ENCODE measurements at places on chromosomes 5 and 9.

GRCh38 chr9:124660341-124660801 is 110.7 kb downstream of the NR6A1 start:
- peak; percentile 62 for DNase-seq

DNA sequence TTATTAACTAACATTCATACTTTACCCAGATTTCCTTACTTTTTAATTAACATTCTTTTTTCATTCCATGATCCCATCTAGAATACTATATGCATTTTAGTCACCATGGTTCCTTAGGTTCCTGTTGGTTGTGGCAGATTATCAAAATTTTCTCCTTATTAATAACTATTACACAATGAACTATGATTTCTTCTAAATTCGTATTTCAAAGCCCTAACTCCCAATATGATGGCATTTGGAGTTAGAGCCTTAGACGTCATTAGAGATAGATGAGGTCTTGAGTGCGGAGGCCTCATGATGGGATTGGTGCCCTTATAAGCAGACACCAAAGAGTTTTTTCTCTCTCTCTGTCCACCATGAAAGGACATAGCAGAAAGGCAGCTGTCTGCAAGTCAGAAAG is 485.4 kb downstream of the TLR4 start:
- no peak for DNase-seq

DNA sequence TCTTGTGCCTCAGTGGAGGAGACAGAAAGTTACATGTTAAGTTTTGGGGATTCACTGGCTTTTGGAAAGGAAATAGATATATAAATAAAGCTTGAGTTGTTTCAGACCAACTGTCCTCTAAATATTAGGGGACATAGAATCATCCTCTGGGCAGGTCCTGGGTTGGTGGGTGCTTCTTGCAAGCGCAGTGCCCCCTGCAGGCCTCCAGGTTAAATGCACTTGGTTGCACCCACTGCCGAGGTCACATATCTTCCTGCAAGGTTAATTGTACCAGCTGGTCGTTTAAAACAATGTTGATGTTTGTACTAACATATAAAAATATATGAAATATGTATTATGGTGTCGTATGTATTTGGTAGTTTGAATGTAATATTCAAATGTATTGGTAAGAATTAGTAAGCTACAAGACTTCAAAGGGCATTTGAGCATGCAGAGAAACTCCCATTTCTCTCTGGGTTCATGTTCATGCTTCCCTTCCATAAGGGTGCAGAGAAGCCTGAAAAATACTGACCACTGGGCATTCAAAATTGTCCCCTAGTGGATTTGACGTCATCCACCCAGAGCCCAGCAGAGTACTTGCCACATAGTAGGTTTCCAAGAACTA is 87.0 kb downstream of the ZNF618 start:
- peak; percentile 53 for DNase-seq

GRCh38 chr5:1293416-1294205 is 1.3 kb downstream of the TERT start:
- DNase-seq, result no peak

GRCh38 chr5:177429248-177430040 is 3.0 kb downstream of the GRK6 start:
- DNase-seq, result no peak

DNA sequence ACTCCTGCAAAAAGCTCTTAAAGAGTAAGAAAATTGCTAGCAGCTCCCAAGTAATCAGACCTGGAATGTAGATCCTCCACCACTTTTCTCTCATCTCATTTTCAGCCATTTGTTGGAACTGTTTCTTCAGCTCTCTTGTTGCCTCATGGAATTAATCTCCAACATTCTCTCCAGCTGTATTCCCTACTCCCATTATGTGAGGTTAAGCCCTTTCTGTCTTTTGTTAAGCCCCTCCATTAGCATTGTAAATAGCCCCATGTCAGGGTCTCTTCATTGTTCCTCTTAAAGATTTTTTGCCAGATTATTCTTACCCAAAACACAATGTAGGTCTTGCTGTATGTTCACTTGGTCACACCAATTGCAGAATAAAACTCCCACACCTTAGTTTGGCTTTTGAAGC is 119.8 kb downstream of the PLPPR1 start:
- no peak for DNase-seq

GRCh38 chr5:64746446-64746845 is 22.0 kb downstream of the SREK1IP1 start:
- no peak for DNase-seq

DNA sequence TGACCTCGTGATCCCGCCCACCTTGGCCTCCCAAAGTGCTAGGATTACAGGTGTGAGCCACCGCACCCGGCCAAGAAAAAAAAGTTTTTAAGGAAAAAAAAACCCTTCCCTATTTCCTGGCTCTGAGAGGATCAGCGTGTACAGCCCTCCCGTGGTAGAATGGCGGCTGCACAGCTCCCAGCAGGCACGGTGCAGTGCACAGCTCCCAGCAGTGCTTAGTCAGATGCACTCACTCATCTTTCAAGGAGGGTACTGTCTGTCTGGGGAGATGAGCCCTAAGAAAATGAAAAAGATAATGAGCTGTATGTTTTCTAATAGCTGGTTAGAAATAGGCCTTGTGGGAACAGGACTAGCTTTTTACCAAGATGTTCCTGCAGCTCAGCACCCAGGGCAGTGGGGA is 36.7 kb upstream of the SLC2A8 start:
- no peak for DNase-seq

DNA sequence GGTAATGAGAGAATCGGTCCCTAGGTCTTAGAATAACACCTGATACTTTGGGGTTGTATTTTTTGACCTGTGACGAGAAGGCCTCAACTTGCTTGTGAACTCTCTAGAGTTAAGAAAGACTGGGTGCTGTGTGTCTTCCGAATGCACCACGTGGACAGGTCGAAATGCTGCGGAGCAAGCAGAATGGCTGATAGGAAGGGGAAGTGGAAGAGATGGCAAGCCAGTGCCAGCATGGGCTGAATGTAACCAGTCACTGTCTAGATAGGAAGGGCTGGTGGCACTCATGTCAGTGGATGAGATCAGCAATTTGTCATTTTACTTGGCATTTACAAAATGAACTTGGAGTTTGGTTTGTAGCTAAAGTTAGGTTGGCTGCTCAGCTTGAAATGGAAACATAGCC is 5.6 kb downstream of the OTULINL start:
- DNase-seq, result no peak

DNA sequence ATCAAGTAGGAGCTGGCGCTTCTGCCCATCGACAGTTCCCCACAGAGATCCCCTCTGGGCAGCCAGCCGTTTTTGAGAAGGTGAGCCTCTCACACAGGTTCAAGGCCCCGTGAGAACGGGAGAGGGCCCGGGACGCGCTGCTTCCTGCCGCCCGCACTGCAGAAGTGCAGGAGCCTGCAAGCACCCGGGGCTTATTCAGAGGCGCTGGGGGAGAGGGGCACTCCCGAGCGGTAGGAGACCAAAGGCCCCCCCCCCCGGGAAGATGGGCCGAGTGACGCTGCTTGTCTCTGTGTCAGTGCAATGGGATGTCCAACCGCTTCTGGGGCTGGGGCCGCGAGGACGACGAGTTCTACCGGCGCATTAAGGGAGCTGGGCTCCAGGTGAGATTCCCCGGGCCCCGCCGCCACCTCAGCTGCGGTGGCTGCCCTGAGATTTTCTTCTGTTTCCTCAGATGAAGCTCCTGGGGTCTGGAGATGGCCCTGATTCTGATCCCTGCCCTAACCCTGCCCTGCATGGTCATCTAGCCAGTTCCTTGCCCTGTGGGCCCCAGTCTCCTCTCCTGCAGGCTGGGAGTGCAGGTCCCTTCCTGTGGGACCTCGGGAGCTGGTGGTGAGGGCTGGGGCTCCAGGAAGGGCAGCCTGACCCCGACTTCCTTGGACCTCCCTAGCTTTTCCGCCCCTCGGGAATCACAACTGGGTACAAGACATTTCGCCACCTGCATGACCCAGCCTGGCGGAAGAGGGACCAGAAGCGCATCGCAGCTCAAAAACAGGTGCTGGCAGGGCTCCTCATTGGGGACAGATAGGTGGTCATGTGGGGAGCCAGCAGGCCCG is 8.5 kb downstream of the B4GALT7 start:
- DNase-seq, result no peak

DNA sequence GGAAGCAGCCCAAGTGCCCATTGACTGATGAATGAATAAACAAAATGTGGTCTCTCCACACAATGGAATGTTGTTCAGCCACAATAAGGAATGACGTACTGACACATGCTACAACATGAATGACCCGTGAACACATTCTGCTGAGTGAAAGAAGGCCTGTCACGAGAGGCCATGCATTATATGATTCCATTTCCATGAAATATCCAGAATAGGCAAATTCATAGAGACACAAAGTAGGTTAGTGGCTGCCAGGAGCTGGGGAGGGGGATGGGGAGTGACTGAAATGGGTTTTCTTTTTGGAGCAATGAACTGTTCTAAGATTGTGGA is 41.4 kb downstream of the BICD2 start:
- DNase-seq, result no peak

DNA sequence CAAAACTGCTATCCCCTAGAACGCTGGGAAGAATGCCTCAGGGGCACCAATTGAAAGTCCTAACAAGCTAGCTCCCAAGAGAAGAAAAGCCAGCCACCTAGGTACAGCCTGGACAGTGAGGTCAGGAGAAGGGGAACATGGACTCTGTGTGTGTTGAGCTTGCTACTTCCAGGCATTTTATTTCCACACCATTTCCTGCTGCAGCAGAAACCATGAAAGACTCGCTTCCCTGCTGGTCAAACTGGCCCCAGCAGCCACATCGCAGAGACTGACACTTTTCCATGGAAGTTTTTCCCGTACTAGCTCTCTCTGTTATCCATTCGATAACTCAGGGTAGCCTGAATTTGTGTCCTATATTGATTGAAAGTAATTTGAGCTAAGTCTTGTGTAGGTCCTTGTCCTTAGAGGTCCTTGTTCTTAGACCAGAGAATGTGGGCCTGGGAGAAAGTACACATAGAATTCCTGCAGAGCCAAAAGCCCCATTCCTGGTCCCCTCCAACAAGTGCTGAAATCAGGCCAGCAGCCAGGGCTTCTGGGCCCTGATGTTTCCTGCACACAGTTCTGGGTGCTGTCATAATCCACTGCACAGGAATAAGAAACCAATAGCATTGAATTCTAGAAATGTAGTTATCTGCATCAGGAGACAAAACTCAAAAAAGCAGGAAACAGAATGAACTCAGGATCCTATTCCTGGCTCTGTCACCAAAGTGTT is 96.6 kb downstream of the BRINP1 start:
- peak; percentile 12 for DNase-seq

GRCh38 chr5:141100243-141100805 is at the start of gene PCDHB3:
PCDHB3 (plus strand) TSS chr5:141100473; CDS start chr5:141100650, 177 bp downstream.
- DNase-seq, result no peak

DNA sequence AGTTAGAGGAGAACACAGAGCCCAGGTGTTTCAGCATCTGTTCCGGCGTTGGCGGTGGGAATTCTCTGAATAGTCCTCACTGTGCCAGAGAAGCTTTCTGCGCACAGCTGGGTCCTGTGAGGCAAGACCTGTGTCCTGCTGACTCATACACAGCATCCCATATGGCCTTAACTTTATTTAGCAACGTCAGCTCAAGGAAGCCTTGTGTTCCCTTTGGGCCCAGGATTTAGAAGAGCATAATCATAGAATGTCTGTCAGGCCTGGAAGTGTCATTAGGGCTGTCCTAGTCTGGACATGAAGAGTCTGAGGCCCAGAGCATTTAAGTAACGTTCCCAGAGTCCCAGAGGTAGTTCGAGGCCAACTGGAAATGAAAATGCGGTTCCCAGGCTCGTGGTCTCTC is 188.6 kb upstream of the DMRT1 start:
- no peak for DNase-seq

DNA sequence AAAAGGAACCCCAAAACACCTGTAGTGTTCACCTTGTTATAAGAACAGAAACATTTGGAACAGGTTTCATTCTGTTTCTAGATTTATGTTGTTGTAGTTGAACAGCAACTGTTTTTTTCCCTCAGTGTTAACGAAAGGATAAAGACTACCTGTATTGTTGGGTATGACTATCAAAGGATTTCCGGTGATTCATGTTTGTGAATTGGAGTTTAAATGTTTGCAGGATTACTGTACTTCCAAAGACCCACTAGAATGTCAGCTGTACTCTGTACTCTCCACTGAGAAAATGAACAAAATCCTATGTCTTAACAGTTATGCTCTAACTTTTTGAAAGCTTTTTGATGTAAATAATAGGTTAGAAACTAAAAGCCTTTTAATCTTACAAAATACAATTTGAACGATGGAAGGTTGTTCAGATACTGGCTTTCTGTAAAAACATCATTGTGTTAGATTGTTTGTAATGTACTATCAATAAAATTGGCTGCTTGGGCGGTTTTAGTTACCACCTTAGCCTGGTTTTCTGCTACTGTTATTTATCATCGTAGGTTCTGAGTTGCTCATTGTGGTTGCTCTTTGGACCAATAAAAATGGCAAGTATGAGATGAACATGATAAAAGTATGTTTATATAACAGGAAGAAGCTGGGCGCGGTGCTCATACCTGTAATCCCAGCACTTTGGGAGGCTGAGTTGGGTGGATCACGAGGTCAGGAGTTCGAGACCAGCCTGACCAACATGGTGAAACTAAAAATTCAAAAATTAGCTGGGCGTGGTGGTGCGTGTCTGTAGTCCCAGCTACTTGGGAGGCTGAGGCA is 44.1 kb downstream of the DCP2 start:
- DNase-seq, result peak; percentile 66

GRCh38 chr5:125536582-125536981 is 790.1 kb upstream of the ZNF608 start:
- no peak for DNase-seq

DNA sequence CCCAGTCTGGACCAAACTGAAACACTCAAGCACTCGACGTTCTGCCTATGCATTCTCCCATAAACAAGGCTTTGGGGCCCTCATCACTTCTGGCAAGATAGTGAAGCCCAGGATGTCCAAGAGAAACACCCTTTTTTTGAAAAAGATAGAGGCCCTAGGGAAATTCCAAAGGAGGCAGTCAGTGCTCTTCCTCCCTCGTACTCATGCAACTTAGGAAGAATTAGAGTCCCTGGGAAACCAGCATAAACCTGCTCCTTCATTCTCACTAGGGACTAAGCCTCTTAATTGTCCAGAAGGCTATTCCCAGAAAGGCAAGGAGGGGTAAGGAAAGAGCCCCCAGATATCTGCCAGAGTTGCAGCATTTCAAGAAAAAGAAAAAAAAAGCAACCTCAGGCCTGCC is 7.8 kb upstream of the RUSC2 start:
- no peak for DNase-seq

GRCh38 chr5:9454012-9454481 is 91.8 kb downstream of the SEMA5A start:
- DNase-seq, result no peak

DNA sequence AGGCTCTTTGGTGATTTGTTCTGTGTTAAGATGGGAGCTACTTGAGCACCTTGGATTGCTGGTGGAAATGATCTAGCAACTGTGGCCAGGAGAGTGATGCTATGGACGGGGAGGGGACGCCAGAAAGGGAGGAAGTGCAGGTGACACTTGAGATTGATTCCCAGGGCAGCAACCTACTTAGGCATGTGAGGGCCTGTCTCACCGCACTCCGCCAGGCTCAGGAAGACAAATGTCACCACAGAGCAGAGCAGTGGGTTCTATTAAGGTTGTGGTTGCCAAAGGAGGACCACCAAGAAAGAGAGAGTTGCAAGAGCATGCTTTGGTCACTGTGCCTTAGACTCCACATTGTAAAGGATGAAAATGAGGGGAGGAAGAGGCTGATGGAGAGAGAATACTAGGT is 404.3 kb downstream of the IRX1 start:
- no peak for DNase-seq

Measured in ACHN (cell line).